ENCODE measurements at places on chromosomes 1 and 21. TPM values are rescaled to one million over a fixed set of nuclear protein-coding genes. Genes with fewer than 3 reads are reported as not detected.

The BARHL2 gene
- not detected for total RNA-seq

The CHD5 gene
- 0.82 TPM for total RNA-seq

The PTPN22 gene
- 57.7 TPM for total RNA-seq

The VANGL1 gene
- 3.0 TPM for total RNA-seq

The LELP1 gene
- not detected for total RNA-seq

The CYP4A11 gene
- not detected for total RNA-seq

The TMEM234 gene
- 12.2 TPM for total RNA-seq

The ARMH1 gene
- total RNA-seq, result 33.3 TPM

The GBP5 gene
- total RNA-seq, result 67.2 TPM

- no peak overlapping the region for H3K4me3 ChIP-seq
- H3K27me3 ChIP-seq, result no peaks in the 10 kb centered on the region
- no peak for DNase-seq
- H3K4me1 ChIP-seq, result peaks cover 32% of the 10 kb centered on the region
- peaks cover 14% of the 10 kb centered on the region for H3K36me3 ChIP-seq
Measured at GRCh38 chr1:32318127-32318869, 17.7 kb downstream of the MARCKSL1 start.

DNA sequence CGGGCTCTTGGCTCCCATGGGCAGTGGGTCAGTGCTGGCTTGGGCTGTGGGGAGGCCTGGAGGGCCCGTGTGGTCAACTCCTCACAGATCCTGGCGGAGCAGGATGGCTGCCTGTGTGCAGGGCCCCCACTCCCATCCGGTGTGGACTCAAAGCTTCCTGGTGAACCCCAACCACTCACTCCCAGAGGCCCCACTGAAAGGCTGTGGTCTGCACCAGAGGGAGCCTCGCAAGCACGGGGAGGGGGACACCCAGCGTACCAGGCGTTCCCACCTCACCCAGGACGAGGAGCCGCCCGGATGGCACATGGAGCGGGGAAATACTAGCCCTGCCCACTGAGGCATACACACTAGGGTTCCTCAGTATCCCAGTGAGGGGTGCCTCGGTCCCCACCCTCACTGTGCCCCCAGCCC lies 75.4 kb upstream of the ACTRT2 start:
- no peak overlapping the region for H3K27ac ChIP-seq
- no peak for DNase-seq

DNA sequence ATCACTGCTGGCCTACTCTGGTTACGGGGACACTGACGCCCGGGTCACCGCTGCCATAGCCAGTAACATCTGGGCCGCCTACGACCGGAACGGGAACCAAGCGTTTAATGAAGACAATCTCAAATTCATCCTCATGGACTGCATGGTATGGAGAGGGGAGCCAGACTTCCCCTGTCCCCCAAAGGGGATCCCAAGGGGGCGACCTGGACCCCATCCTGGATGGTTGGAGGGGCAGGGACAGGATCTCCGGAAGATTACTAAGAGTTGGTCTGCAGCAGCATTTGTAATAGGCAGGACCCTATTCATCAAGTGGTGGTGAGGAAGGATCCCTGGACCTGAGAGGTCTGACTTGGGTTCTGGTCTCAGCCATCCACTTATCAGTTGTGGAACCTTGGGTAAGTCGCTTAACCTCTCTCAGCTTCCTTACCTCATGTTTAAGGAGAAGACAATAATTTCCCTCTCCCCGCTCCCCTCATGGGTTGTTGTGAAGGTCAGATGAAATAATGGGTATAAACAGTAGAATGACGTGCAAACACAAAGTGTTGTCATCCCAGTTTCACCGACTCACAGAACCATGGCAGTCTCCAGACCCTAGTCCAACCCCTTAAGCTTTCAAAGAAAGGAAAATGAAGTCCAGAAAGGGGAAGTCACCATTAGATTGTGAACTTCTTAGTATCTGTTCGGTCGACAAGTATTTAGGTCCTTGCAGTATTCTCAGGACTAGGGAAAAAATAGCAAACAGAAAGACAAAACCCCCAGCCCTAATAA lies 883 bp downstream of the LAMTOR2 start:
- H3K4me1 ChIP-seq, result peaks cover 16% of the 10 kb centered on the region
- H3K4me3 ChIP-seq, result peak overlapping the region; percentile 96
- no peaks in the 10 kb centered on the region for H3K36me3 ChIP-seq
- peak overlapping the region; percentile 79 for H3K27ac ChIP-seq

DNA sequence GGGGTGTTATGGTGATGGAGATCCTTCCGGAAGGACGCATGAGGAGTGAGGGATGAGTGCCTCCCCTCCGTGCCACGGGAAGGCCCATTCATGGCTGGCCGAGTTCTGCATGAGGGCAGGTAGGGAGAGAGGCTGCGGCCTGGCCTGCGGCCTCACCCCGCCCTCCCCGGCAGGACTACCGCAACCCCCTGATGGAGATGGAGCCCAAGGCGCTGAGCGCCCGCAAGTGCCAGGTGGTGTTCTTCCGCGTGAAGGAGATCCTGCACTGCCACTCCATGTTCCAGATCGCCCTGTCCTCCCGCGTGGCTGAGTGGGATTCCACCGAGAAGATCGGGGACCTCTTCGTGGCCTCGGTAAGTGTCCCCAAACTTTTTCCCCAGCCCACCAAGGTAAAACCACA lies 83.3 kb downstream of the ARHGEF10L start:
- H3K4me1 ChIP-seq, result no peaks in the 10 kb centered on the region
- H3K27me3 ChIP-seq, result no peaks in the 10 kb centered on the region
- H3K4me3 ChIP-seq, result no peak overlapping the region
- no peaks in the 10 kb centered on the region for H3K36me3 ChIP-seq
- DNase-seq, result no peak
- no peak overlapping the region for H3K27ac ChIP-seq

GRCh38 chr1:1540090-1540817 lies at the start of gene TMEM240:
Gene TMEM240 (minus strand): TSS chr1:1540624. CDS start chr1:1540346, 278 bp downstream.
- no peaks in the 10 kb centered on the region for H3K27me3 ChIP-seq
- no peaks in the 10 kb centered on the region for H3K36me3 ChIP-seq
- DNase-seq, result peak; percentile 32
- H3K27ac ChIP-seq, result no peak within 1 kb of the TSS
- no peaks in the 10 kb centered on the region for H3K4me1 ChIP-seq

DNA sequence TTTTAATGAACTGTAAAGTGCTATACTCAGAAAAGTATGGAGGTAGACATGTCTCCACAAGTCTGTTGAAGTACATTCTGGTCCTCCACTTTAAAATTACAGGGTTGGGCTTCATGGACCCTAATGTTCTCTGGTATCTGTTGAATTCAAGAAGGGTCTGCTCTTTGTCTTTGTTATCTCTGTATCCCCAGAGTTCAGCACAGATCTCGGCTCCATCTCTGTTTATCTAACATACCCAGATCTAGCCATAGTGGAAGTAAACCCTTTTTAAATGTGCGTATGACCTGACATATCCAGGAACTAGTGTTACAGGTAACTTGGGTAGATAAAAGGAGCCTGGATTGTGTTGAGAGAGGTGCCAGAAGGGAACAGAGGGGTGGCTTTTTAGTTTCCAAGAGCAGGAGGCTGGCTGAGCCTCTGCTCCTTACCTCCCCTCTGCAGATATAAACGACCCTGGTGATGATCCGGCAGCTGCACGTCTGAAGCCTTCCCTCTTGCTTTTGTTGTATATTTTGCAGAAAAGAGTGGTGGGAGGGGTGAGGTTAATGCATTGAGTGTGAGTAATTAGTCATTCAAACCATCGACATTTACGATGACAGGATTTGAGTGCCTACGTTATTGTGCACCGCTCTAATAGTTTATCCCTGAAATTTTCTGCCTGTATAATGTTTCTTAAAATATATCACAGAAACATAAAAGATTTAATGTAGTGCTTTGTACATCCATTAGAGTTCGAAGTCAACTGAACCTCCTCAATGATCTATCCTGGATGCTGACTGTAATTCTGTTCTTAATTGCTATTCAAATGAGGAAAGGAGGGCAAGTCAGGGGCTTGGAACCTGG lies 30.8 kb downstream of the ELAVL4 start:
- H3K4me3 ChIP-seq, result no peak overlapping the region
- no peaks in the 10 kb centered on the region for H3K36me3 ChIP-seq
- no peak overlapping the region for H3K27ac ChIP-seq
- H3K27me3 ChIP-seq, result no peaks in the 10 kb centered on the region
- no peak for DNase-seq
- no peaks in the 10 kb centered on the region for H3K4me1 ChIP-seq

- no peak overlapping the region for H3K4me3 ChIP-seq
- H3K36me3 ChIP-seq, result peaks cover 7% of the 10 kb centered on the region
- no peak overlapping the region for H3K27ac ChIP-seq
- H3K27me3 ChIP-seq, result no peaks in the 10 kb centered on the region
Measured at GRCh38 chr1:235806123-235806522, 60.6 kb downstream of the LYST start.

DNA sequence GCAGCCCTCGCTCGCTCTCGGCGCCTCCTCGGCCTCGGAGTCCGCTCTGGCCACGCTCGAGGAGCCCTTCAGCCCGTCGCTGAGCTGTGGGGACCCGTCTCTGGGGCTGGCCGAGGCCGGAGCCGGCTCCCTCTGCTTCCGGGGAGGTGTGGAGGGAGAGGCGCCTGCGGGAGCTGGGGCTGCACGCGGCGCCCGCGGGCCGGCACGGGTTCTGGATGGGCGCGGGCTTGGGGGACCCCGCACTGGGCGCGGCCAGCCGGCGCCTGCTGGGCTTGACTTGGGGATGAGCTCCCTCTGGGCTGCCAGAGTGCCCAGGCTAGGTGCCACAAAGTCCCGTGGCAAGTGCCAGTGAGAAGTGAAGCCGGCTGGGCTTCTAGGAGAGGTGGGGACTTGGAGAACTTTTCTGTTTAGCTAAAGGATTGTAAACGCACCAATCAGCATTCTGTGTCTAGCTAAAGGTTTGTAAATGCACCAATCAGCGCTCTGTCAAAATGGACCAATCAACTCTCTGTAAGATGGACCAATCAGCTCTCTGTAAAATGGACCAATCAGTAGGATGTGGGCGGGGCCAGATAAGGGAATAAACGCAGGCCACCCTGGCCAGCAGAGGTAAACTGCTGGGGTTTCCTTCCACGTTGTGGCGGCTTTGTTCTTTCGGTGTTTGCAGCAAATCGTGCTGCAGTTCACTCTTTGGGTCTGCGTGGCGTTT lies 20.2 kb downstream of the EXOC8 start:
- H3K36me3 ChIP-seq, result no peaks in the 10 kb centered on the region
- no peak overlapping the region for H3K4me3 ChIP-seq
- no peaks in the 10 kb centered on the region for H3K27me3 ChIP-seq
- no peak overlapping the region for H3K27ac ChIP-seq
- no peak for DNase-seq

DNA sequence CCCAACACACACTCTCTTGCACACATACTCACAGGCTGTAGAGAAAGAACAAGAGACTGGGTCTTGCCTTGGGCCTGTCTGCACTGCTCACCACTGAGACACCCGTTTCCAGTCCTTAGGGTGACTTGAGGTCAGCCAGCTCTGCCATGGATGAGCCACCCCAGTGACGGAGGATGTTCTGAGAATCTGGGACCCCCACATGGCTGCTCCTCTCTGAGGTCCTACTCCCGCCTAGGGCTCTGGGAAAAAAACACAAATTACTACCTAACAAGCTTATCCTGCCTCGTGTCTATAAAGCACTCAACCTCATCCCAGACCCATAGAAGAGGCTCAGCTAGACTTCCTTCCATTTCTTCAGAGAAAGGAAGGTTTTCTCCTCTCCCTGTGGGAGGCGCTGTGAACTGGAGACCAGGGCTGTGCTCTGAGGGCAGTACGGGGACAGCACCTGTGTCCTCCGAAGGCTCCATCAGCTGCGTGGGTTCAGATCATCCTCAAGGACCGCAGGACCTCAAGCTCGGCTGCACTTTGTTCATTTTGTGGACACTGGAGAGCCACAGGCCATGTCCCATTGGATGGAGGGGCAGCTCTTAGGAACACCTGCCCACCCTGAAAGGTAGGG lies 4.3 kb upstream of the CLEC20A start:
- no peaks in the 10 kb centered on the region for H3K4me1 ChIP-seq
- no peak overlapping the region for H3K27ac ChIP-seq
- no peaks in the 10 kb centered on the region for H3K27me3 ChIP-seq
- no peak overlapping the region for H3K4me3 ChIP-seq
- H3K36me3 ChIP-seq, result no peaks in the 10 kb centered on the region

- H3K36me3 ChIP-seq, result no peaks in the 10 kb centered on the region
- no peak overlapping the region for H3K4me3 ChIP-seq
- DNase-seq, result no peak
- no peak overlapping the region for H3K27ac ChIP-seq
Measured at GRCh38 chr21:32545948-32546441, 39.3 kb downstream of the TCP10L start.

Data from CD8-positive, alpha-beta memory T cell (primary cell).